Neural crest cell (in vitro differentiated cells): ENCODE measurements at places on chromosomes 3 and 15. TPM values are rescaled to one million over a fixed set of nuclear protein-coding genes. Genes with fewer than 3 reads are reported as not detected.

The ST3GAL6 gene
- 16.0 and 17.9 TPM in 2 replicates for total RNA-seq

The IL16 gene
- total RNA-seq = 0.05 and 0.25 TPM in 2 replicates

The KLHL6 gene
- 0.11 and 0.12 TPM in 2 replicates for total RNA-seq

The TMEM212 gene
- not detected in 2 replicates for total RNA-seq

The GFM1 gene
- 33.9 and 34.5 TPM in 2 replicates for total RNA-seq
